Aorta (tissue), 5 donors: ENCODE measurements at places on chromosomes 2 and 18. TPM values are rescaled to one million over a fixed set of nuclear protein-coding genes. Genes with fewer than 3 reads are reported as not detected.

DNA sequence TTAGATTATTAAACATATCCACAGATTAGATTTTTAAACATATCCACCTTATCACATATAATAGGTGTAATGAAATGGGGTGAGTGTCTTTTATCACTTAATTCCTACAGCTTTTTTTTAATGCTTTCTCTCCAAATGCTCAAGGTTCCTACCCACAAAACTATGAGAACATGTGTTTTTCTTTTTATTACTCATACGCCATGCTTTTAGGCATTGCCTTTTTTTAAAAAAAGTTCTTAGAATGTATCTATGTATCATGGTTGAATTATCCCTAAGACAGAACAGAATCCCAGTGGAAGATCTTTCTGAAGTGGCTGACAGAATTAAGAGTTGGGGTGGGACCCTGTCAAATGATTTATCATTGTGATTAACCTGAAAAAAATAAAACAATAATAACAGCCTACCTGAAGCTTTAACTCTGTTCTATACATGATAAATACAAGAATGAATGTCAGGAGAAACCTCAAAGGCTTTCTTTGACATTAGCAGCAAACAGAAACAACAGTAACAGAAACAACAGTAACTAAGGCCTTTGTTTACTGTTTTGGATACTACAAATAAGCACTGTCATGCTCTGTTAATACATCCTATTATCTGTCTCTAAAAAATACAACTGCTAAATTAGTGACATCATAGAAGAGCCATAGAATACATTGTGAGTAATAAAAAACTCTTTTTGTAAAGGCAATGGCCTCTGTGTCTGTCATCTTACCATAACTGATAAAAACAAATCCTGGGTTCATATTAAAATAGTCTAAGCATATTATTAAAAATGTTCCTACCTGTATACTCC is 4.1 kb upstream of the ZNF397 start:
- no peaks in the 10 kb centered on the region for H3K4me1 ChIP-seq
- no peak for DNase-seq
- no peaks in the 10 kb centered on the region for H3K27me3 ChIP-seq

The SERPINB4 gene
- not detected for total RNA-seq

The RAB31 gene
- 107 TPM for total RNA-seq

- no peaks in the 10 kb centered on the region for H3K4me1 ChIP-seq
- no peaks in the 10 kb centered on the region for H3K27me3 ChIP-seq
- H3K27ac ChIP-seq, result no peak overlapping the region
These were observed 73.7 kb downstream of the PTGR3 start for GRCh38 chr18:75135158-75135725.

GRCh38 chr2:172745636-172746035 is 10.0 kb downstream of the RAPGEF4 start:
- no peaks in the 10 kb centered on the region for H3K4me1 ChIP-seq
- no peaks in the 10 kb centered on the region for H3K36me3 ChIP-seq
- H3K27ac ChIP-seq, result no peak overlapping the region
- no peak overlapping the region for H3K4me3 ChIP-seq
- H3K27me3 ChIP-seq, result no peaks in the 10 kb centered on the region

GRCh38 chr2:105294844-105295481 is 34.6 kb downstream of the TGFBRAP1 start:
- H3K27ac ChIP-seq, result no peak overlapping the region
- H3K27me3 ChIP-seq, result no peaks in the 10 kb centered on the region
- H3K4me3 ChIP-seq, result no peak overlapping the region
- peaks cover 7% of the 10 kb centered on the region for H3K36me3 ChIP-seq
- H3K4me1 ChIP-seq, result no peaks in the 10 kb centered on the region

The ALK gene
- 0.13 TPM for total RNA-seq
